ENCODE measurements at places on chromosomes 13 and 19.

DNA sequence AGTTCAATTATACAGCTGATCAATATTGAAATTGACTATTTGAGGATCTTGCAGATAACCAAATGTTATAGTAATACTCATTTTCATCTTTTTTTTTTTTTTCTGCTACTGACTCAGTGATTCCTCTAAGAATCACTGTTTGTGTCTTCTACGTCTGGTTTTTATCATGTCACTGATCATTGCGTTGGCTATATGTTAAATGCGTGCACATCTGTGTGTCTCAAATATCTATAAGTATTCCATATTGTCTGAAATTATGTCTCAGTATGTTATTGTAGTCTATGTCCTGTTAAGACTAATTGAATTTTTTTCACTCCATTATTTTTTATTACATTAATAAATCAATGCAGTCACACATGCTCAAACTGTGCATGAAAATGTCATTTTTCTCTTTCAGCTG, 200.5 kb downstream of the PCDH20 start:
- no peak for DNase-seq
- no peaks in the 10 kb centered on the region for H3K36me3 ChIP-seq
- H3K27ac ChIP-seq: no peak overlapping the region
- no peak overlapping the region for H3K4me3 ChIP-seq

- H3K36me3 ChIP-seq: peaks cover 46% of the 10 kb centered on the region
- H3K4me3 ChIP-seq: no peak overlapping the region
- no peak overlapping the region for H3K27ac ChIP-seq
- peaks cover 12% of the 10 kb centered on the region for H3K4me1 ChIP-seq
- no peaks in the 10 kb centered on the region for H3K27me3 ChIP-seq
Observed at GRCh38 chr19:2848616-2849015, 7.3 kb downstream of the ZNF555 start.

GRCh38 chr19:56066152-56067023, 54.7 kb downstream of the ZNF787 start:
- peak; percentile 65 for DNase-seq
- H3K27me3 ChIP-seq: peaks cover 25% of the 10 kb centered on the region
- peak overlapping the region; percentile 54 for H3K4me3 ChIP-seq
- H3K4me1 ChIP-seq: peaks cover 11% of the 10 kb centered on the region

DNA sequence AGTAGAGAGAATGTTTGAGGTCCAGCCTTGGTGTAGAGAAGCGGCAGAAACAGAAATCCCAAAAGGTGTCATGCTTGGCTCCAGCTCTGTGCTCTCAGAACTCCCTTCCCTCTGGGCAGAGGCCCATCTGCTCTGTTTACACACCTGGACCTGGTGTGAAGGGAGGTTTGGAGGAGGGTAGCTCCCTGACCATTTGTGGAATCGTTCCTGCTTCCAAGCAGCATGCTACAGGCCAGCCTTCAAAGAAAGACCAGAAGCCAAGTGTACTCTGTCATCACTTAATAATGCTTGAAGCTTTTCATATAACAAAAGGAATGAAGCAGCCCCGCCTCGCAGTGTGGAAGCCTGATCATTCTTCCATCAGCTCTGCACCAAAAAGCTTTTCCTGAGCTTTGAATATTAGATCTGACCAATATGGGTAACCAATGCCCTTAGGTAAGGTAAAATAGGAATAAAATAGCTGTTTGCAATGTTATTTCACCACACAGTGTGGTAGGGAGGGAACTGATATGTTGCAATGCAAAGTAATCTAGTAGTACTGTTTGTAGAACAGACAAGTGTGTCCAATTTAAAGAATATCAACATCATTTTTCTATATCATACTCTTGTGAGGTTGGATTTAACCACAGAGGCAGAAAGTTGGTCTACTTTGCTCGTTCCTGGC, 63.3 kb downstream of the ZIC5 start:
- peaks cover 12% of the 10 kb centered on the region for H3K4me1 ChIP-seq
- no peak overlapping the region for H3K4me3 ChIP-seq
- H3K27ac ChIP-seq: no peak overlapping the region
- peaks cover 42% of the 10 kb centered on the region for H3K27me3 ChIP-seq
- DNase-seq: no peak
- H3K36me3 ChIP-seq: no peaks in the 10 kb centered on the region

All from activated CD8-positive, alpha-beta T cell treated with anti-CD3 and anti-CD28 coated beads for 36 hours (primary cell).